ENCODE measurements at places on chromosomes 6 and 20. TPM values are rescaled to one million over a fixed set of nuclear protein-coding genes. Genes with fewer than 3 reads are reported as not detected.

Gene C6orf118
- total RNA-seq, result not detected

Gene SAMD10
- 0.84 TPM for total RNA-seq

Gene OXT
- not detected for total RNA-seq

Gene MYB
- not detected for total RNA-seq

Gene GGTLC1
- not detected for total RNA-seq

Gene DDAH2
- total RNA-seq, result 11.1 TPM

Gene CPNE5
- 1.1 TPM for total RNA-seq

Gene HTR1B
- total RNA-seq, result not detected

Gene MRPS18B
- total RNA-seq, result 109 TPM

Gene TRIM31
- total RNA-seq, result not detected

Gene NT5E
- 2.4 TPM for total RNA-seq

Gene IER3
- 18.5 TPM for total RNA-seq

Gene GNAS-AS1
- total RNA-seq, result not detected

Gene LKAAEAR1
- not detected for total RNA-seq

Gene TRIM38
- 7.3 TPM for total RNA-seq

Gene ZNF217
- 4.0 TPM for total RNA-seq

Gene GPX5
- total RNA-seq, result not detected

Gene DCBLD1
- total RNA-seq, result 4.0 TPM

Gene FAM184A
- 0.52 TPM for total RNA-seq

Gene STMND1
- not detected for total RNA-seq

Gene LY6G6D
- total RNA-seq, result not detected

Gene ERVFRD-1
- total RNA-seq, result 0.06 TPM

Gene CRIP3
- not detected for total RNA-seq

Gene DEFB124
- total RNA-seq, result not detected

Gene ULBP1
- 0.06 TPM for total RNA-seq

Gene TP53TG5
- 0.38 TPM for total RNA-seq

Gene COL11A2
- total RNA-seq, result 0.57 TPM

Gene HSP90AB1
- total RNA-seq, result 1,150 TPM

Gene CST3
- 457 TPM for total RNA-seq

Gene RSPO3
- 28.2 TPM for total RNA-seq

Gene EGFL8
- total RNA-seq, result 2.0 TPM

Gene TCP11
- total RNA-seq, result not detected

Gene SLC17A3
- total RNA-seq, result not detected

Gene TSBP1
- not detected for total RNA-seq

Gene RBPJL
- not detected for total RNA-seq

Gene CPXM1
- 0.44 TPM for total RNA-seq

Gene SLC12A5
- not detected for total RNA-seq

Gene C6orf141
- 0.28 TPM for total RNA-seq

Gene LY6G6C
- total RNA-seq, result not detected

Gene MYMX
- total RNA-seq, result 0.54 TPM

Gene PRND
- total RNA-seq, result not detected

Gene TRAPPC3L
- not detected for total RNA-seq

Gene PSORS1C2
- total RNA-seq, result not detected

Gene RBL1
- 10.7 TPM for total RNA-seq

Gene GINS1
- total RNA-seq, result 0.15 TPM

Gene PROKR2
- total RNA-seq, result not detected

Gene ASIP
- not detected for total RNA-seq

Gene SPATS1
- total RNA-seq, result not detected
